ENCODE measurements at places on chromosomes 1 and 21.

- DNase-seq, result peak; percentile 26
Observed at GRCh38 chr1:64396817-64397216, 73.1 kb upstream of the CACHD1 start.

GRCh38 chr1:101200513-101200912 lies 36.3 kb upstream of the S1PR1 start:
- DNase-seq, result peak; percentile 97

DNA sequence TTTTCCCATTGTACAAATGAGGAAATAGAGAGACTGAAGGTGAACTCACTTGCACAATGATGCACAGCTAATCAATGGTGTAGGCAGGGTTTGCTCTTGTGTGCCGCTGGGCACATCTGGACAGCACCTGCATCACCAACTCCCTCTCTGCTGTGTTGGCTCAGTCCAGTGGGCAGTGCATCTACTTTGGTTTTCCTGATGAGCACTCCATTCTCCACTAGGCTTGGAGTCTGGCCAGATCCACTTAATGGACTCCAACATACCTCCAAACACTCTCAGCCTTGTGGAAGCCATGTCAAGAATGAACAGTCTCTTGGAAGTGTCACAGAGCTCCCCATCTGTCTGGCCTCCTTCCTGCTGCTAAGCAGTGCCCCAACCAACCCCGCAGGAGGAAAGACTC lies 152.2 kb downstream of the HIVEP3 start:
- DNase-seq, result no peak

DNA sequence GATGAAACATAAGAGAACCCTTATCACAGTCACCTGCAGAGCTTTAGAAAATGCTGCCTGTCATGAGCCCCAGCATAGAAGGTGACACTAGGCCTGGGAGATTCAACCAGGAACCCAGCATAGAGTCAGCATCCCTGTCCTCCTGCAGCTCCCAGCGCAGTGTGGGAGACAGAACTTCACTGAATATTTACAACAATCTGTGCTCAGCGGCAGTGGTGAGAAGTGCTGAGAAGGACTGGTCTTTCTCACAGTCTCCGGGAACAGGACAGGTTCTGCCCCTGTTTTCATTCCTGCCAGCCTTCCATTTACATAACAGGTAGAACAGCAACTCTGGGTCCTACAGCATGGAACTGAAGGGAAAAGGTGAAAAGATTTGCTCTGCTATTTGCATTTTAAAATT lies 83.5 kb upstream of the GADD45A start:
- no peak for DNase-seq

GRCh38 chr1:85450832-85451231 lies 14.1 kb downstream of the DDAH1 start:
- DNase-seq, result no peak

DNA sequence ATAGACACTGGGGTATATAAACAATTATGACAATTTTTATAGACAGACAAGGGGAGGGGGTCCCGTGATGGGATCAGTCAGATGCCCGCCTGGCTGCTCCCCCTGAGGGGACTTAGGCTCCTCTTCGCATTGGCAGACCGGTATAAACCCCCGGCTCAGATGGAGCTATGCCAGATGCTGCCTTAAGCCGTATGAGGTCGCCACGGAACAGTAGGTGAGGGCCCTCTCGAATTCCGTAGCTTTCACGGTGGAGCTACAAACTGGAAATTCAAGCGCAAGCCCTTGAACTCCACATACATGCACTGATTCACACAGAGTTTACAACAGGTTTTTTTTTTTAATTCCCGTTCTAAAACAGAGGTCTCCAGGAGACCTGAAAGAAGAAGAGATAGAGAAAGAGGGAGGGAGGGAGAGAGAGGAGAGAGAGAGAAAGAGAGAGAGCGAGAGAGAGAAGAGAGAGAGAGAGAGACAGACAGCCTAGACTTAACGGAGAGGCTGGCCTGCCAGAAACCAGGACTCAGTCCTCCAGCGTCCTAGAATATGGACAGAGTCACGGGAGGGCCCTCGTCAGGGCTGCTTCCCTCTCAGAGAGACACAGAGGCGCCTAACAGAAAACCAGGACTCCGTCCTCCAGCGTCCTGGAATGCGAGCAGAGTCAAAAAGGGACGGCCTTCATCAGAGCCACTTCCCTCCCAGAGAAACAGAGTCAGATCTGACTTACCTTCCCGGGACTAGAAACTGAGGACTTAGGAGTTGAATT lies 24.4 kb upstream of the TMEM54 start:
- no peak for DNase-seq

GRCh38 chr1:109391626-109392025 lies 6.1 kb downstream of the SORT1 start:
- no peak for DNase-seq

DNA sequence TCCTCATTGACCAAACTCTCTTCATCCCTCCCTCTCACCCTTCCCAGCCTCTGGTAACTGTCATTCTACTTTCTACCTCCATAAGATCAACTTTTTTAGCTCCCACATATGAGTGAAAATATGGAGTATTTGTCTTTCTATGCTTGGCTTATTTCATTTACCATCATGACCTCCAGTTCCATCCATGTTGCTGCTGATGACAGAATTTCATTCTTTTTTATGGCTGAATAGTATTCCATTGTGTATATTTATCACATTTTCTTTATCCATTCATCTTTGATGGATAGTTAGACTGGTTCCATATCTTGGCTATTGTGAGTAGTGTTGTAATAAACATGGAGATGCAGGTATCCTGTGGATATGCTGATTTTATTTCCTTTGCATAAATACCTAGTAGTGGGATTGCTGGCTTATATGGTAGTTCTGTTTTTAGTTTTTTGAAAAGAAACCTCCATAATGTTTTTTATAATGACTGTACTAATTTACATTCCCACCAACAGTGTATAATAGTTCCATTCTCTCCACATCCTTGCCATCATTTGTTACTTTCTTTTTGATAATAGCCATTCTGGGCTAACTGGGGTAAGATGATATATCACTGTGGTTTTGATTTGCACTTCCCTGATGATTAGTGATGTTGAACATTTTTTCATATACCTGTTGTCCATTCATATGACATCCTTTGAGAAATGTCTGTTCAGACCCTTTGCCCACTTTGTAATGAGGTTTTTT lies 35.7 kb downstream of the IARS2 start:
- DNase-seq, result no peak

All from HCEC 1CT (cell line).